ENCODE measurements at places on chromosomes 4 and X.

GRCh38 chr4:78545275-78546246, 6.0 kb upstream of the ANXA3 start:
- no peak for DNase-seq

DNA sequence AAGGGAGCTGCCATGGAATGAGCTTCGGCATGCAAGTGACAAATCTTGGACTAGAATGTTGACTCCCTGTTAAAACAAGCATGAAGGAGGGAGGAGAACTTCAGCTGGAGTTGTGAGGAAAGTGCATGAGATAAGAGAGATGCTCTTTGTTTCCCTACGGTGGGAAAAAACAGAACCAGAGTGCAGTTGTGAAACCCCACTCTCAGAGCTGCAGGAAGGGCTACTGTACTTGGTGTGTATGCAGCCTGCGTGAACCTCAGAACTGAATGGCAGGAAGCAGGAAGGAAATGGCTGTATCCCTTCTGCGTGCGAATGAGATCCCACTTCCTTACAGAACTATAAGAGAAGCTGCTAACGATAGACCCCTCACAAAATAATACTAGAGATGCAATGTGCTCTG, 57.2 kb downstream of the EGF start:
- no peak for DNase-seq

DNA sequence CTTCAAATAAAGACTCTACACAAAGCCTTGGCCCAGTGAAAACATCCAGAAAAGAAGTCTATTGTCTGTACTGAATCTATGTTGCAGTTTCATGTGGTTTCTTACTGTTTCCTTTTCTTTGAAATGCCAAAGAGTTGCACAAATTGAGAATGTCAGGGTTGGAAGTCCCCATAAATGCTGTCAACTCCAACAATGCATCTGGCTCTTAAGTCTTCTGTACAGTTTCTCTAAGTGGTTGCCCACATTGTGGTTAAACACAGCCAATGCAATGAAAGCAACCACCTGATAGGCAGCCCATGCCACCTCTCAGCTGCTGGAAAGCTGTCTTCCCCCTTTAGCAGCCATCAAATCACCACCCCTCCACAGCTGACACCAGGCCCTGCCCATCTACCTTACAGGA, 67.2 kb upstream of the C1GALT1C1 start:
- DNase-seq: no peak

- DNase-seq: no peak
Observed at GRCh38 chr4:41129128-41129754, 85.1 kb downstream of the APBB2 start.

DNA sequence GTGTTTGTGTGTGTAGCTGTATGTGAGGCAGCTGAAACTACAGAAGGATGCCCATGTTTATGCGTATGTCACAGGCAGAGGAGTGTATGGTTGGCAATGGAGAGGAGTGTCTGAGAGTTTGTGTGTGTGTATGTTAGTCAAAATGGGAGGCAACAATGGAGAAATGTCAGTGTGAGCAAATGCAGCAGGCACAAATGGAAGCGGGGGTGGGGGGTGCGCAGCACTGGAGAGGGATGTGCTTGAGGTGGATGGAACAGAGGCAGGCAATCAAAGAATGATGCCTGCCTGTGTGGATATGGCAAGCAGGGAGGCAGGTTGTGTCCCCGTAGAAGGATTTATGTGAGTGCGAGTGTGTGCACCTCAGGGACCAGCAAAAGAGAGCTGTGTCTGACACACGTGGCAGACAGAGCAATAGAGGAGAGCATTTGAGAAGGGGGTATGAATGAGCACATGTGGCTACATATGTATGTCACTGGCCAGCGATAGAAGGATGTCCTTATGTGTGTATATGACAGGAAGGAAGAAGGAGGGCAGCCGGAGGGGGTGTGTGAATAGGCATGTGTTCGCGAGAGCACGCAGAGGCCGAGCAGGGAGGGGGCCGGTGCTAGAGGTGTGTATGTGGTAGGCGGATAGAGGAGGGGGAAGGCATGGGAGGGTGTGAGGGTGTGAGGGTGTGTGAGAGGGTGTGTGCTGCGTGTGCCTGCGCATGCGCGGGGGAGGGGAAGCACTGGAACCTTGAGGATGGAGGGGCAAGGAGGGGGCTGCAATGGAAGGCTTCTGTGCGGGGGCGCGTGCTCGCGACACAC, 1.1 kb downstream of the PJA1 start:
- DNase-seq: no peak

- DNase-seq: no peak
Observed at GRCh38 chrX:3728454-3728853, 15.0 kb upstream of the PRKX start.

DNA sequence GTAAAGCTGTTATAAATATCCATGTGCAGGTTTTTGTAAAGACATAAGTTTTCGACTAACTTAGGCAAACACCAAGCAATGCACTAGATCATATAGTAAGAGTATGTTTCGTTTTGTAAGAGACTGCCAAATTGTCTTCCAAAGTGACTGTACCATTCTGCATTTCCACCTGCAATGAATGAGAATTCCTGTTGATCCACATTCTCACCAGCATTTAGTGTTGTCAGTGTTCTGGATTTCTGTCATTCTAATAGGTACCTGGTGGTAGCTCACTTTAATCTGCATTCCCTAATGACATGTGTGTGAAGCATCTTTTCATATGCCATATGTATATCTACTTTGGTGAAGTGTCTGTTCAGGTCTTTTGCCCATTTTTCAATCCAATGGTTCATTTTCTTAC, 57.8 kb downstream of the SH3RF1 start:
- DNase-seq: no peak

- no peak for DNase-seq
Observed at GRCh38 chr4:41346306-41347061, 89.8 kb downstream of the UCHL1 start.

GRCh38 chrX:63764946-63765345, 20.1 kb downstream of the ARHGEF9 start:
- no peak for DNase-seq

DNA sequence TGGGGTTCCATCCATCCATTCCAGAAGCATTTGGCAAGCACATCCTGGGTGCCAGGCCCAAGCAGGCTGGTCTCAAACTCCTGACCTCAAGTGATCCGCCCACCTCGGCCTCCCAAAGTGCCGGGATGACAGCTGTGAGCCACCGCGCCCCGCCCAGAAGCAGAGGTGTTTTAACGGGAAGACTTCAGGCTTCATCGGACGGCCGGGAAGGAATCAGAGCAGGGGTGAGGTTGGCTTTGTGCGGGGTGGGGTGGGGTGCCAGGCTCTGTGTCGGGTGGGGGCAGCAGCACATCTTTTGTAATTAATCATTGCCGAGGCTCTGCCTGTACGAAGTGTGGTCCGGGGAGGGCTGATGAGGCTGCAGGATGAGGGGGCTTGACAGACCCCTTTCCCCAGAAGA, 5.1 kb upstream of the SLC25A6 start:
- DNase-seq: no peak

DNA sequence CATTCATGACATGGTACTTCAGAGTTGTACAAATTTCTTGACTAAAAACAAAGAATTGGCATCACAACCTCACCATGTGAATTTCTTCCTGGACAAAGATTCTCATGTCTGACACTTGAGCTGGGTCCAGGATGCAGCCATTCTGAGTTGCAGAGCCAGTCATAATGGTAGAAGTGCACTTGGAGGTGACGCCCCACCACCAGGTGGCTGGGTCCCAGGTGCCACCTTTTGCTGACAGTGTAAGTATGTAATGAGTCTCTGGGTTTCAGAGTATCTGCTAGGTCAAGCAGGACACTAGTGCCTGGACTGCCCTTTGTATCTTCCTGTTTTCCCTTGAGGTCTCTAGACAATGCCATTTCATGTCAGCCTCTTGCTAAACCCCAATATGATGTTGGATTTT, 36.6 kb upstream of the WDR1 start:
- DNase-seq: no peak
